ENCODE measurements at places on chromosomes 7 and 10.

- DNase-seq: no peak
Measured at GRCh38 chr10:114482480-114483304, 78.4 kb upstream of the AFAP1L2 start.

- DNase-seq: no peak
Measured at GRCh38 chr7:155323001-155323638, 25.4 kb downstream of the INSIG1 start.

- no peak for DNase-seq
Measured at GRCh38 chr7:143385891-143386781, 5.0 kb downstream of the ZYX start.

GRCh38 chr10:69069090-69070042, 18.5 kb upstream of the SRGN start:
- DNase-seq: no peak

GRCh38 chr10:15603446-15604011, 116.2 kb downstream of the ITGA8 start:
- DNase-seq: no peak

DNA sequence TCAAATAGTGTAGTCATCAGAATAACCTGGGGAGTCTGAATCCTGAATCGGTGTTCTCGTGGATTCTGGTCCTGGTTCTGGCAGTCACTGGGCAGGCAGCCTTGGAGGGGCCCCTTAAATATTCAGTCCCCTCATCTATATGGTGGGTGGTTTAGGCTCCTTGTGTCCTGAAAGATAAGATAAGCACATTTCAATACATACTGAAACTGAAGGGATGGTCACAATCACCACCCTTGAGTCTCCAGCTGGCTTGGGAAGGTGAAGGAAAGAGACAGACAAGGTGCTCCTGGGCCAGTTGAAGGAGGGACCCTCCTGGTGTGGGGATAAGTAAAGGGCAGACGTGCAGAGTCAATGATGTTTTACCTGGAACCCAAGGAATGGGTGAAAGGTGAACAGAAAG, 146.7 kb downstream of the CXCL12 start:
- DNase-seq: no peak

DNA sequence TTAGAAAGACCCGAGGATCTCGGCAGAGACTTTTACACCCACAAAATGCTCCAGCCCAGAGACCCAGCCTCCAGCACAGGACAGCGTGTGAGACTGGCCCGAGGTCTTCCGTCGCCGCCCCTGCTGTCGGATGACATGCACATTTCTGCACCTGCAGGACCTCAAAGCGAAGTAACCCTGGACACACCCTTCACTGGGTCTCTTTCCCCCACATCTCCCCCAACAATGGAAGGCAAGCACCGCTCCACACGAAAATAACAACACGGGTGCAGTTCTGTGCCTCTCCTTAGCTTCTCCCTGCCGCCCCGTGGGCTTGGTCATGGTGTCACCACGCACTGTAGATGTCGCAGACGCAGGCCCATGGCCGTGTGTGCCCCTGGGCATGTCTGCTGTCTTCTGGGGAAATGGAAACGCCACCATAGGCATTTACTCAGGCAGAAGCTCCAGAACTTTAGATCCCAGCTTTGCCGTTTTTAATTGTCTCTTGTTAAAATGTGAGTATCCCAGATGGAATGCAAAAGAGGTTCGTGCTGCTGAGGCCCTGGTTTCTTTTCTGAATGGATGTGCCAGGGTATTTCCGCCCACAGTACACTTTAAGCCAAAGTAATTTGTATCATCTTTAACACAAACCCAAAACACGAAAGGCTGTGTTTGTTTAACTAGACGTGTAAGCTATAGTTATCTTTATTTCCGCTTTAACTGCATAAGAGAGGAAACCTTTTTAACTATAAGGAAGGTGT, 237.9 kb downstream of the MGMT start:
- DNase-seq: no peak

- no peak for DNase-seq
Measured at GRCh38 chr10:52563360-52563759, 209.2 kb downstream of the MBL2 start.
